ENCODE measurements at places on chromosomes 13 and 19.

- no peak for DNase-seq
Observed at GRCh38 chr13:110326263-110326904, 19.3 kb downstream of the COL4A2 start.

- no peak for DNase-seq
Observed at GRCh38 chr13:112893570-112894422, 75.2 kb upstream of the MCF2L start.

- DNase-seq: peak; percentile 73
Observed at GRCh38 chr13:114248011-114248410, 13.3 kb downstream of the CDC16 start.

- DNase-seq: no peak
Observed at GRCh38 chr13:24389506-24389905, 80.1 kb downstream of the C1QTNF9 start.

DNA sequence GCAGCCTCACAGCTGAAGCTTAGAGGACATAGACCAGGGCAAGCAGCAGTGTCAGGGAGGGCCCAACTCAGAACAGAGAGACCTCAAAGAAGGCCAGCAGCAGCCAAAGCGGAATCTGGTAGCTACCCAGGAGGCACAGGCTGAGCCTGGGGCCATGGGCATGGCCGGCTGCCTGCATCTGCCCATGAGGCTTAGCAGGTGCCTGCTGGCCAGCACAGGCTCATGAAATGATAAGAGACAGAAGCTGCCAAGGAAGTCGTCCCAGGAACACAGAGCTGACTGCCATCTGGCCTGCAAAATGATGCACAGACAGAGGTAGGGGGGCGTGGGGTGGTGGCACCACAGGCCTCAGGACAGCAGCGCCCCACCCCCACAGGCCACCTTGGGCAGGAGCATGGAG lies 29.2 kb downstream of the TUBA3C start:
- no peak for DNase-seq

DNA sequence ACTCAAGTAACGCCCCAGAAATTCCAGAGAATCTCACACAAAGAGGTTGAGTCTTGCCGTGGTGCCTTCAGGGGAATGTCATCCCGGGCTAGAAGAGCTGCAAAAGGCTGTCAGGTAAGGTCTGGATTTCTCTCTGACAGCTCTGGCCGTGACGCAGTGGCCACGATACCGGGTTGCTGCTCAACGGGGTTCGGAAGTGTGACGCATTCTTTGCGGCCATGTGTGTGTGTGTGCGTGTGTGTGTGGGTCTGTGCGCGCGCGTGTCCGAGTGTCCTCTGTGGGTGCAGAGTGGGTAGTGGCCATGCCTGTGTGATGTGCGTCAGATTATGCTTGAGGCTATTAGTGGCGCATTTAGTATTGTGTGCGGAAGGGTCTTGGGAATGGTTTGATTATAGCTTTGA lies 306 bp downstream of the ZNF540 start:
- DNase-seq: no peak

- DNase-seq: no peak
Observed at GRCh38 chr19:18660939-18661670, 22.4 kb upstream of the CRTC1 start.

DNA sequence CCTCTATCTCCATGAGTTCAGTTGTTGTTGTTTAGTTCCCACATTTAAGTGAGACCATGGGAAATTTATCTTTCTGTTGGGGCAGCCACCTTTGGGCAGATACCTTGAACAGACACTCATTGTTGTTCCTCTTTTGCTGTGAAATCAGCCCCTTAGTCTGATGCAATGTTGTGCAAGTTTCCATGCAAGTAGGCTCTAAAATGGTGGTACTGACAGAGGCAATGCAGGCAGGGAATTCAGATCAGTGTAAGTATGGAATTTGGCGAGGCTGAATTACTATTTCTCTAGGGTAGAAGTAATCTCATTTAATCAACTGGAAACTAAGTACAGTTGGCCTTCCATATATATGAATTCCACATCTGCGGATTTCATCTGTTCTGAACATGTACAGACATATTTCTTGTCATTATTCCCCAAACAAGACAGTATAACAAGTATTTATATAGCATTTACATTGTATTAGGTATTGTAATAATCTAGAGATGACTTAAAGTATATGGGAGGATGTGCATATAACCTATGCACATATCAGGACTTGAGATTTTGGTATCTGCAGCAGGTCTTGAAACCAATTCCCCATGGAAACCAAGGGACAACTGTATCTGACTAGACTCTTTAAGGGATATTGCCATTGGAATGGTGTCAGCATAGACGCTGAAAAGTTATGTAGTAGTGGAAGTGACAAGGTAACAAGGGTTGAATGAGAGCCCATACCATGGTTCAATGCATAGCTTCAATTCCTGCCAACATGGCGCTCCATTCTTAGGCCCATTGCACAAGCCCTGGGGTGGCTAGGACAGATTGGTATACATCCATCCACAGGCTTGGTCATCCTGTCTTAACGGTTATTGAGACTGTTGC lies 281.5 kb upstream of the HTR2A start:
- no peak for DNase-seq

GRCh38 chr19:11087870-11088505 lies 1.3 kb upstream of the LDLR start:
- no peak for DNase-seq

GRCh38 chr19:14416817-14417231 lies 2.3 kb downstream of the DDX39A start:
- DNase-seq: no peak

- DNase-seq: no peak
Observed at GRCh38 chr13:62434081-62434480, 1018.4 kb upstream of the PCDH20 start.

DNA sequence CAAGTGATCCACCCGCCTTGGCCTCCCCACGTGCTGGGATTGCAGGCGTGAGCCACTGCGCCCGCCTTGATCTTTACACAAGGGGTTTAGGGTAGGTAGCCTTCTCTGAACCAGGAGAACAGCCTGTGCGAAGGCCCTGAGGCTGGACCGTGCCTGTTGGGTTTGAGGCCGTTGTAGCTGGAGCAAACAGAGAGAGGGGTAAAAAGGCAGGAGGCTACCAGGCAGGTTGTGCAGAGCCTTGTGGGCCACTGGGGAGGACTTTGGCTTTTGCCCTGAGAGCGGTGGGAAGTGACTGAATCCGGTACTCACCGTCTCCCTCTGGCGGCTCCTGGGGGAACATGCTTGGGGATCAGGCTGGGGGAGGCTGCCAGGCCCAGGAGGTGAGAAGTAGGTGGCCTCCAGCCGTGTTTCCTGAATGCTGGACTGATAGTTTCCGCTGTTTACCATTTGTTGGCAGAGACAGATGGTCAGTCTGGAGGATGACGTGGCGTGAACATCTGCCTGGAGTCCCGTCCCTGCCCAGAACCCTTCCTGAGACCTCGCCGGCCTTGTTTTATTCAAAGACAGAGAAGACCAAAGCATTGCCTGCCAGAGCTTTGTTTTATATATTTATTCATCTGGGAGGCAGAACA lies 24.6 kb downstream of the SPC24 start:
- peak; percentile 70 for DNase-seq

GRCh38 chr13:48078251-48078656 lies 16.6 kb downstream of the MED4 start:
- DNase-seq: no peak

GRCh38 chr19:13020002-13020414 lies 24.7 kb downstream of the NFIX start:
- DNase-seq: no peak

- no peak for DNase-seq
Observed at GRCh38 chr19:38496603-38497487, 63.4 kb downstream of the RYR1 start.

DNA sequence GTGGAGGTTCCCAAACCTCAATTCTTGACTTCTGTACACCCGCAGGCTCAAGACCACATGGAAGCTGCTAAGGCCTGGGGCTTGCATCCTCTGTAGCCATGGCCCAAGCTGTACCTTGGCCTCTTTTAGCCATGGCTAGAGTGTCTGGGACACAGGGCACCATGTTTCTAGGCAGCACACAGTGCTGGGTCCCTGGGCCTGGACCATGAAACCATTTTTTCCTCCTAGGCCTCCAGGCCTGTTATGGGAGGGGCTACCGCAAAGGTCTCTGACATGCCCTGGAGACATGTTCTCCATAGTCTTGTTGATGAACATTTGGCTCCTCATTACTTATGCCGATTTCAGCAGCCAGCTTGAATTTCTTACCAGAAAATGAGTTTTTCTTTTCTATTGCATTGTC lies 701.4 kb downstream of the FGF9 start:
- DNase-seq: no peak

- no peak for DNase-seq
Observed at GRCh38 chr19:584240-585001, 5.3 kb upstream of the HCN2 start.

GRCh38 chr13:113948034-113948742 lies 25.7 kb downstream of the C13orf46 start:
- no peak for DNase-seq

GRCh38 chr19:14530506-14530905 lies 1.1 kb downstream of the TECR start:
- no peak for DNase-seq

DNA sequence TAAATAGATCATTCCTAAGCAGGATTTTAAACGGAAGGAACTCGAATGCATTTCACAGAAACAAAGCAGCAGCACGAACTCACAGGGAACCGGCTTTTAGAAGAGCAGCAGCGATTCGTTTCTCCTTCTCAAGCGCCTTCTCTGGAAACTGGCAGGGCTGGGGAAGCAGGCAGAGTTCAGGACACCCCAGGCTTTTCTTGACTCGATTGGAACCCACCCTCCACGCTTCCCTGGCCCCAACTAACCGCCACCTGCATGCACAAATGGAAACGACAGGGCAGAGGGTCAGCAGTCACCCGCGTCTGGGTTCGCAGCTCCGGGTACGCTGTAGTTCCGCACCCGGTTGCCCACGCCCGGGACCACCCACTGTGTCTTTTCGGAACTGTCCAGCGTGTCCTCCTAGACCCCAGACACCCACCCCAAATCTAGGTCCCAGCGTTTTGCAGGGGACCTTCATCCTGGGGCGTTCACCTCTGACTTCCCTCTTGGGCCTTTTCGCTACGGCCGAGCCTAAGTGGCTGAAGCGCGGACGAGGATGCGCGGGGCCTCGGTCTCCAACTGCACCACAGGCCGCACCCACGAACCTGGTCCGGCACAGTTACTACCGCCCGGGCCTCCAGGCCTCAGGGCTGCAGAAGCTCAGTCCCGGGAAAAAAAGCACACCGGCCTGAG lies 500 bp downstream of the ZFP30 start:
- peak; percentile 35 for DNase-seq

GRCh38 chr13:85659493-85659892 lies 139.7 kb downstream of the SLITRK6 start:
- DNase-seq: no peak

DNA sequence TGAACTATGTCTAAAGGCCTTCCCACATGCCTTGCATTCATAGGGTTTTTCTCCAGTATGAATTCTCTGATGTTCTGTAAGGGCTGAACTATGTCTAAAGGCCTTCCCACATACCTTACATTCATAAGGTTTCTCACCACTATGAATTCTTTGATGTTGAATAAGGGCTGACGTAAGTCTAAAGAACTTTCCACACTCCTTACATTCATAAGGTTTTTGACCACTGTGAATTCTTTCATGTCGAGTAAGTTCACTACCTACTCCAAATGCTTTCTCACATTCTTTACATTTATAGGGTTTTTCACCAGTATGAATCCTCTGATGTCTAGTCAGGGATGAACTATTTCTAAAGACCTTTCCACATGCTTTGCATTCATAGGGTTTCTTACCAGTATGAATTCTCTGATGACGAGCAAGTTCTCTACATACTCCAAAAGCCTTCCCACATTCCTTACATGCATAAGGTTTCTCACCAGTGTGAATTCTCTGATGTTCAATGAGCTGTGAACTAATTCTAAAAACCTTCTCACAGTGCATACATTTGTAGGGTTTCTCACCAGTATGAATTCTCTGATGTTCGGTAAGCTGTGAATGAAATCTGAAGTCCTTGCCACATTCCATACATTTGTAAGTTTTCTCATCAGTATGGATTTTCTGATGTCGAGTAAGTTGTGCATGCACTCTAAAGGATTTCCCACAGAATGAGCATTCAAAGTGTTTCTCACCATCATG lies 19.1 kb upstream of the ZNF260 start:
- no peak for DNase-seq

DNA sequence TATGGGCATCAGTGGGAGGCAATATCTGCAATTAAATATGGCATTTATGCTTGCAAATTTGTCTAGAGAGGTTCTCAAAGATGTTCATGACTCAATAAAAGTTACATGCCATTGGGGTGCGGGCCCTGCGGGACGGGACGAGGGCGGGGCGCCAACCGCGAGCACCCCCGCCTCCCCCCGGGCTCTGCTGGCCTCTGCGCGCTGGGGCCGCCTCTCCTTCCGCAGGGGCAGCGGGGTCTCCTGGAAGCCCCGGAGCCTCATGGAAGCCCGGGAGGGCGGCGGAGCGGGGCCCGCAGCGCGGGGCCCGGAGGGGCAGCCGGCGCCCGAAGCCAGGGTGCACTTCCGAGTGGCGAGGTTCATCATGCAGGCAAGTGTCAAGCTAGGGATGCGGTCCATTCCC lies 179.2 kb downstream of the TPTE2 start:
- DNase-seq: no peak

DNA sequence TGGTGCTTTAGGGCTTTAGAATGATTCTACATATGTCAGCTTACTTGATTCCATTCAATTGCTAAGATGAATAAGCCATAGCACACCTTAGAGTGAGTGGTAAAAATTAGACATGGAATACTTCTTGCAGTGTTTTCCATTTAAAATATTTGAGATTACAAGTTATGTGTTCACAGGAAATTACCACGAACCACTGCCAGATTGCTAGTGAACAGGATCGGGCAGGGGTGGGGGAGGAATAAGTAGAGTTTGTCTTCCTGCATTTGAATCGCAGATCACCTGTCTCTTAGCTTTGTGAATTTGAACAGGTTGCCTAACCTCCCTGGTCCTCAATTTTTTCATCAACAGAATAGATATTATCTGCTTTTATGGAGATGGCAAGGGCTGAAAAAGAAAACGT lies 124.6 kb downstream of the GGACT start:
- DNase-seq: no peak
